Suprapubic skin (tissue), 4 donors: ENCODE measurements at places on chromosomes 3 and 15. TPM values are rescaled to one million over a fixed set of nuclear protein-coding genes. Genes with fewer than 3 reads are reported as not detected.

Gene SKOR1
- 1.5 TPM for total RNA-seq

Gene TTBK2
- 13.9 TPM for total RNA-seq

GRCh38 chr3:13149330-13150108, 76.3 kb upstream of the IQSEC1 start:
- peak; percentile 56 for DNase-seq

Gene UCN2
- 10.1 TPM for total RNA-seq

Gene ACOX2
- total RNA-seq, result 5.7 TPM

GRCh38 chr3:38739396-38739689, 76.7 kb downstream of the SCN10A start:
- DNase-seq, result no peak

DNA sequence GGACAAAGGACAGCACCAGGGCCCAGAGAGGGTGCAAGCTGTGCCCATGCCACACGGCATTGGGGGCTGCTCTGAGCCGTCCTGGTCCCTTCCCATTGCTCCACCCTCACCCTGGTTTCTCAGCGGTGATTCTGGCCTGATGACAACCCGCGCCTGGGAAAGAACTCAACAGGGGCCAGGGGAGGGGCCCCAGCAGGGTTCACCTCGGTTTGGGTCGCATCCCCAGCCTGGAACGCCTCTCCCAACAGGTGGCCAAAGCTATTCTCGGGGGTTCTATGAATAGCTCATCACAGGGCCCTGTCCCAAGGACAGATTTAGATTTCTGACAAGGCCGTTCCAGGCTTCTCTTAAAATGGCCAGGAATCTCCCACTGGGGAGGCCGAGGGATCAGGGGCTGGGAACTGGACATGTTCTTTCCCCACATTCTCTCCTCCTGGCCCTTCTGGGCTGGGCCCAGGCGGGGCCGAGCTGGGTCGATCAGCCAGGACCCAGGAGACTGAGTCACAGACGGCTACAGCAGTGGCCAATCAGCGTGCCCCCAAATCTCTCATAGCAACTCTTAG, 17.9 kb downstream of the GRIP2 start:
- peak; percentile 50 for DNase-seq
